ENCODE measurements at places on chromosomes 12 and 14.

GRCh38 chr14:100726550-100727085, at the start of gene DLK1:
TSS of gene DLK1 (plus strand) at chr14:100726892. CDS start at chr14:100727069, 177 bp downstream.
- DNase-seq, result no peak

GRCh38 chr12:65511134-65511834, 232.8 kb downstream of the MSRB3 start:
- no peak for DNase-seq

DNA sequence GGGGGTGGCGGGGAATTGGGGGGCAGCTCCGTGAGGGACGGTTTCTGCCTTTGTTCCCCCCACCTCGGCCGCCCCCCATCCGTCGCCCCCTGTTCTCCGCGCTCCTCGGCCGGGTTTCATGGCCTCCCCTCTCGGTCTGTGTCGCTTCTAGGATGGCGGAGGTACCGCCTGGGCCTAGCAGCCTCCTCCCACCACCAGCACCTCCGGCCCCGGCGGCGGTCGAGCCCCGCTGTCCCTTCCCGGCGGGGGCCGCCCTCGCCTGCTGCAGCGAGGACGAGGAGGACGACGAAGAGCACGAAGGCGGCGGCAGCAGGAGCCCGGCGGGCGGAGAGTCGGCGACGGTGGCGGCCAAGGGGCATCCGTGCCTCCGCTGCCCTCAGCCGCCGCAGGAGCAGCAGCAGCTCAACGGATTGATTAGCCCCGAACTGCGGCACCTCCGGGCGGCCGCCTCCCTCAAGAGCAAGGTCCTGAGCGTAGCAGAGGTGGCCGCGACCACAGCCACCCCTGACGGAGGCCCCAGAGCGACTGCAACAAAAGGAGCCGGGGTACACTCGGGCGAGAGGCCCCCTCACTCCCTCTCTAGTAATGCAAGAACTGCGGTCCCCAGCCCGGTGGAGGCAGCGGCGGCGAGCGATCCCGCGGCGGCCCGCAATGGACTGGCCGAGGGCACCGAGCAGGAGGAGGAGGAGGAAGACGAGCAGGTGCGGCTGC, 575 bp downstream of the NAA30 start:
- no peak for DNase-seq

DNA sequence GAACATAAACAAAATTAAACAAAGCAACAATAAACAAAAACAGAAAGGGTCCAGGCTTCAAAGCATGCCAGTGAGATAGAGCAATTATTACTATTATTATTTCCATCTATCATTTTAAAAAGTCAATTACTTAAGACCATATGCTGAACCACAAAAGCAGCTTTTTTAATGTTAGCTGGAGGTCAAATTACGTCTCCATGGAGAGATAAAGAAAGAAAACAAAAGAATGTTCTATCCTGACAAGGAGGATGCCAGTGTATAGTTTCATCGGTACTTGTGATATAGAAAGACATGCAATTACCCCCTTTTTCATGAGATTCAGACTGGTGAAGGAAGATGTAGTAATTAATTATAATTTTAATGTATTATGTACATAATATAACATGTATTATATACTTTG, 81.6 kb upstream of the DCN start:
- no peak for DNase-seq
